ENCODE measurements at places on chromosomes 7 and 10. TPM values are rescaled to one million over a fixed set of nuclear protein-coding genes. Genes with fewer than 3 reads are reported as not detected.

The SLC29A3 gene
- 3.8 TPM for total RNA-seq

The FAM53B gene
- total RNA-seq: 45.2 TPM

The SH2D4B gene
- not detected for total RNA-seq

The WNT16 gene
- total RNA-seq: not detected

The ACTL6B gene
- total RNA-seq: not detected

The FAM13C gene
- total RNA-seq: 2.5 TPM

The REPIN1 gene
- total RNA-seq: 189 TPM

The CYP17A1 gene
- 7.7 TPM for total RNA-seq

The STEAP4 gene
- 3.5 TPM for total RNA-seq

The FLNC gene
- total RNA-seq: 88.6 TPM

The CDH23 gene
- total RNA-seq: 1.6 TPM

The EVX1 gene
- 1.5 TPM for total RNA-seq

DNA sequence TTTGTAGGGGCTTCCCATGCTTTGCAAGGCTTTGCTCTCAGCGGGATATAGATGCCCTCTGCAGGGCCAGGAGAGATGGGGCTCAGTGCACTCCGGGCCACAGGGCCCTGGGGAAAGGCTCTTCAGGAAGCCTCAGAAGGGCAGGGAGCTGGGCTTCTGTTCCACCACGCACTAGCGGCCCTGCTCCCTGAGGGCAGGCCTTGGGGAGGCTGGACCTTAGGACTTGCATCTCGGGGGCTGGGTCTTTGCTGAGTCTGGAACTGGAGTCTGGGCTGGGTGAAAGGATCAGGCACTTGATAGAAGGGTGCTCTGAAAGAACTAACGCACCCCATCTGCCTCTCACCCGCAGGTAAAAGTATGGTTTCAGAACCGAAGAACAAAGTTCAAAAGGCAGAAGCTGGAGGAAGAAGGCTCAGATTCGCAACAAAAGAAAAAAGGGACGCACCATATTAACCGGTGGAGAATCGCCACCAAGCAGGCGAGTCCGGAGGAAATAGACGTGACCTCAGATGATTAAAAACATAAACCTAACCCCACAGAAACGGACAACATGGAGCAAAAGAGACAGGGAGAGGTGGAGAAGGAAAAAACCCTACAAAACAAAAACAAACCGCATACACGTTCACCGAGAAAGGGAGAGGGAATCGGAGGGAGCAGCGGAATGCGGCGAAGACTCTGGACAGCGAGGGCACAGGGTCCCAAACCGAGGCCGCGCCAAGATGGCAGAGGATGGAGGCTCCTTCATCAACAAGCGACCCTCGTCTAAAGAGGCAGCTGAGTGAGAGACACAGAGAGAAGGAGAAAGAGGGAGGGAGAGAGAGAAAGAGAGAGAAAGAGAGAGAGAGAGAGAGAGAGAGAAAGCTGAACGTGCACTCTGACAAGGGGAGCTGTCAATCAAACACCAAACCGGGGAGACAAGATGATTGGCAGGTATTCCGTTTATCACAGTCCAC, 5.4 kb downstream of the EMX2 start:
- H3K36me3 ChIP-seq: no peaks in the 10 kb centered on the region
- no peak for DNase-seq
- peaks cover 20% of the 10 kb centered on the region for H3K4me1 ChIP-seq
- H3K4me3 ChIP-seq: no peak overlapping the region
- H3K27me3 ChIP-seq: peaks cover 96% of the 10 kb centered on the region

GRCh38 chr7:96179341-96179740, 142.6 kb downstream of the SLC25A13 start:
- DNase-seq: no peak
- H3K36me3 ChIP-seq: peaks cover 6% of the 10 kb centered on the region
- H3K4me1 ChIP-seq: no peaks in the 10 kb centered on the region
- H3K27ac ChIP-seq: no peak overlapping the region
- no peaks in the 10 kb centered on the region for H3K27me3 ChIP-seq

- DNase-seq: no peak
- H3K4me1 ChIP-seq: no peaks in the 10 kb centered on the region
- H3K27me3 ChIP-seq: no peaks in the 10 kb centered on the region
- H3K27ac ChIP-seq: no peak overlapping the region
- H3K4me3 ChIP-seq: no peak overlapping the region
Measured at GRCh38 chr7:141979568-141979967, 6.0 kb upstream of the TAS2R38 start.

DNA sequence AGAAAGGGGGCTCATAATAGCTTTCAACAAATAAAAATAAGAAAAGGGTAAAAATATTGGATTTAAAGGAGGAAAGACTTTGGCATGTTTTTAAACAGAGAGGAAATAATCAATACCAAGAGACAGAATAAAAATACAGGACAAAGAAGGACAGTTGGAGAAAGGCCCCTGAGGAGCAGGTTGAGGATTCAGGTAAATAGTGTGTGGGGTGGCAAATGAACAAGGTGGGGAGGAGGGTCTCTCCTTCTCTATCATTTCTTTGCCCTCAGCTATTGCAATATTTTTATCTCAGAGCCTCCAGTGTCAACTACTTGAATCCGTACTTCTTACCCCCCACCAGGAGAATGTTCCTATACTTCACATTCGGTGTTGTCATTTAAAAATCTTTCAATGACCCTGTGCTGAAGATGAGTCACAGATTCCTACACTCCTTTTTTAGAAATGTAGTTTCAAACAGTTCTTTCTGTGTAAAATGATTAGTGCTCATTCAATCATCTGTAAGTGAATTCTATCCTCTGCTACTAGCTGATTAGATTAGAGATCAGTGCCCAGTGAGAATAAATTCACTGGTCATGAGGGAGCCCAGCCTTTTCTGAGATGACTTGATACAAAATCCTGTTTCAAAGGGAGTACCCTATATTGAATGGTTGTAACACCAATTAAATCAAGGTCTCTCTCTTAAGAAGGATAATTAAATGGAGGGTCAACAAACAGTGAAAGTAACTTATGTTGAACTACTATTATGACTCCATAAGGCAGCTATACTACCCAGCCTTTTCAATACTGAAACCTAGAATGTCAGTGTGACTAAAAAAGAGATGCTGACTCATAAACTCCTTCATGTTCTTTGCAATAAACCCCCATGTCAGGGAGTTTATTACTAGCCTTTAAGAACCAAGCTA, 50.4 kb upstream of the WNT16 start:
- no peaks in the 10 kb centered on the region for H3K27me3 ChIP-seq
- H3K36me3 ChIP-seq: no peaks in the 10 kb centered on the region
- no peaks in the 10 kb centered on the region for H3K4me1 ChIP-seq
- H3K4me3 ChIP-seq: no peak overlapping the region
- H3K27ac ChIP-seq: no peak overlapping the region
- no peak for DNase-seq

DNA sequence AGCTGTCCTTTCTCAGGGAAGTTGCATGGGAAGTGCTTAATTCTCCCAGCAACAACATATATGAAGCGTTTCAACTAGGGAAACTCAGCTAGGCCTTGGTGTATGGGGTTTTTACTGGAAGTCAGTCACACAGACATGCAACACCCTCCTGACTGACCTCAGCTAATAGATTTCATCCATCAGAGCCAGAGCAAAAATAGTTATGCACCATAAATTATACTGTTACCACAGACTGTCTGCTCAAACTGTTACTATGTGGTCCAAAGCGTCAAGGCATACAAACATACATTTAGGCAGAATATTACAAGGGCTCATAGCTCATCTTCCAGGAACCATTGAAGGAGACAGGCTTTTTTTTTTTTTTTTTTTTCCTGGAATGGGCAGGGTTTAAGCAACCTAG, 417.9 kb downstream of the ANKRD7 start:
- no peaks in the 10 kb centered on the region for H3K4me1 ChIP-seq
- no peaks in the 10 kb centered on the region for H3K27me3 ChIP-seq
- no peak for DNase-seq
- H3K36me3 ChIP-seq: no peaks in the 10 kb centered on the region
- H3K4me3 ChIP-seq: no peak overlapping the region
- no peak overlapping the region for H3K27ac ChIP-seq

DNA sequence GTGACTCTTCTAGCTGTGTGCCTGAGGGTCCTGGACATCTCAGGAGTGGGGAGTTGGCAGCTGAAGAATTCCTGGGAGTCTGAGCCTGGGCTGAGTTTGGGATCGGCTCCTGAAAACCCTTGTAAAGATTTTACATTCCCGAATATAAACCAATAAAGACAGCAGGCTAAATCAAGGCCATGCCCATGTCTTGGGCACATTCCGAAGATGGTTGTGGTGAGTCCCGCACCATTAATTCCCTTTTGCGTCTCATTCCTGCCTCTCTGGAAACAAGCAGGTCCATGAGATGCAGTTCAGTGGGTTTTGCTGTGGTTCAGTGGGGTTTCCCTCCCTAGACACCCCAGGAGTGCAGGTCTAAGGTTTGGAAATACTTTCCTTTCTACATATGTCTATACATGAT, 90.9 kb downstream of the COL26A1 start:
- H3K27me3 ChIP-seq: no peaks in the 10 kb centered on the region
- no peak overlapping the region for H3K4me3 ChIP-seq
- no peak for DNase-seq
- no peak overlapping the region for H3K27ac ChIP-seq
- H3K4me1 ChIP-seq: no peaks in the 10 kb centered on the region

DNA sequence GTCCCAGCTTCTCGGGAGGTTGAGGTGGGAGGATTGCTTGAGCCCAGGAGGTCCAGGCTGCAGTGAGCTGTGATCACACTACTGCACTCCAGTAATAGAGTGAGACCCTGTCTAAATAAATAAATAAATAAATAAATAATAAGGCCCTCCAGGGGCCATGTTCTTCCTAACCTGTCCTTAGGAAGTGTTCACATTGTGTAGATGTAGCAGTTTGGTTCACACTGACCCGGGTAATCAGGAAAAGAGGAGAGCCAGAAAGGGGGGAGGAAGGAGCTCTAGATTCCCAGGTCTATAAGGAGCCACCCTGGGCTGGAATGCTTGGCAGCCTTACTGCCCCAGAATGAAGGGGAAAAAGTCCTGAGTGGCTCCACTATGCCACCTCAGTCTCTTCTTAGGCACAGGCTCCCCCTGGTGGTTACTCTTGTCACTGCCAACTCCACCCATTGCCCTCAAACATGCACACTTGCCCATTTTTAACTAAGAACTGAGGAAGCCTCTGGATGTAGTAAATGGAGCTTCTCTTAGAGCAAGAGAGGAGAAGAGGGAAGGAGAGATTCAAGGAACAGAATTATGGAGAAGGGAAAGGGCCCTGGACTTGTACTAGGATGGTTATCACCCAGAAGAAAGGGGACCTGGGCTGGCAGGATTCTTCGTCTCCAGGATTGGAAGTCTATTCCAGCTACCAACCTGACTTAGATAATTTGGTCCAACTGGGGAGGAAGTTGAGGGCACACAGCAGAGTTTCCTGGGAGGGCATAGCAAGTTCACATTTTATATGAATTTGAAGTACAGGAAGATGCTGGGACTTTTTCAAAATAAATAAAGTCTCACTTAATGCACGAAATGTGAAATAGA, 7.8 kb downstream of the HPS6 start:
- peak; percentile 88 for DNase-seq
- peaks cover 7% of the 10 kb centered on the region for H3K4me1 ChIP-seq
- no peaks in the 10 kb centered on the region for H3K36me3 ChIP-seq
- H3K27me3 ChIP-seq: no peaks in the 10 kb centered on the region

- H3K27ac ChIP-seq: no peak overlapping the region
- no peaks in the 10 kb centered on the region for H3K27me3 ChIP-seq
- no peak overlapping the region for H3K4me3 ChIP-seq
- no peaks in the 10 kb centered on the region for H3K36me3 ChIP-seq
- DNase-seq: no peak
Measured at GRCh38 chr10:37739181-37739580, 118.2 kb downstream of the ZNF248 start.

- no peak overlapping the region for H3K4me3 ChIP-seq
- no peak for DNase-seq
- no peak overlapping the region for H3K27ac ChIP-seq
- H3K4me1 ChIP-seq: peaks cover 1% of the 10 kb centered on the region
- H3K36me3 ChIP-seq: no peaks in the 10 kb centered on the region
Measured at GRCh38 chr7:47185839-47186238, 396.1 kb downstream of the TNS3 start.

DNA sequence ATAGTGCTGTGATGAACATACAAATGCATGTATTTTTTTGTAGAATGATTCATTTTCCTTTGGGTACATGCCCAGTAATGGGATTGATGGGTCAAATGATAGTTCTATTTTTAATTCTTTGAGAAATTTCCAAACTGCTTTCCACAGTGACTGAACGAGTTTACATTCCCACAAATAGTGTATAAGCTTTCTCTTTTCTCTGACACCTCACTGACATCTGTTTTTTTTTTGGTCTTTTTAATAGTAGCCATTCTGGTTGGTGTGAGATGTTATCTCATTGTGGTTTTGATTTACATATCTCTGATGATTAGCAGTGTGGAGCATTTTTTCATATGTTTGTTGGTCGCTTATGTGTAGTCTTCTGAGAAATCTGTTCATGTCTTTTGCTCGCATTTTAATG, 195.0 kb upstream of the AGK start:
- H3K36me3 ChIP-seq: no peaks in the 10 kb centered on the region
- no peak overlapping the region for H3K4me3 ChIP-seq
- H3K4me1 ChIP-seq: no peaks in the 10 kb centered on the region
- no peak overlapping the region for H3K27ac ChIP-seq
- H3K27me3 ChIP-seq: no peaks in the 10 kb centered on the region

GRCh38 chr10:132846631-132847415, 60.9 kb upstream of the NKX6-2 start:
- DNase-seq: peak; percentile 12
- no peak overlapping the region for H3K4me3 ChIP-seq
- no peaks in the 10 kb centered on the region for H3K36me3 ChIP-seq
- H3K27ac ChIP-seq: no peak overlapping the region
- no peaks in the 10 kb centered on the region for H3K4me1 ChIP-seq
- no peaks in the 10 kb centered on the region for H3K27me3 ChIP-seq

- H3K27ac ChIP-seq: peak overlapping the region; percentile 90
- H3K27me3 ChIP-seq: peaks cover 25% of the 10 kb centered on the region
- no peak overlapping the region for H3K4me3 ChIP-seq
- no peak for DNase-seq
- no peaks in the 10 kb centered on the region for H3K36me3 ChIP-seq
Measured at GRCh38 chr7:25858200-25858524, 293.8 kb upstream of the NFE2L3 start.

DNA sequence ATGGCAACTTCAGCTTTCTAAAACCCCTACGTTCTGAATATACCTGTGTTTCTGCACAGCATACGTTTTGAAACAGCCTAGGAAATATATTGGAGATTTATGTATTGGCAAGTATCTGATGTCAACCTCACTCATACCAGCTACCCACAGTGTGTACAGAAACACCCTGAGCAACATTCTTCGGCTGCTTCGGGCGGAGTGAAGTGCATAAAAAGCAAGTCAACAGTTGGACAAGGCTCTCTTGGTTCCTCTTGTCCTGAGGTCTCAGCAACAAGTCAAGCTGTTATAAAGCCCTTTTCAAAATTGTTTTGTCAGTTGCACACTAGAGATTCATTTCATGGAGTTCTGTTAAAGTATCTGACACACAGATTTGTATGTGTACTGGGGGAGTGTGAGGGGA, 40.0 kb upstream of the PAPSS2 start:
- H3K27me3 ChIP-seq: no peaks in the 10 kb centered on the region
- H3K4me3 ChIP-seq: no peak overlapping the region
- DNase-seq: no peak

DNA sequence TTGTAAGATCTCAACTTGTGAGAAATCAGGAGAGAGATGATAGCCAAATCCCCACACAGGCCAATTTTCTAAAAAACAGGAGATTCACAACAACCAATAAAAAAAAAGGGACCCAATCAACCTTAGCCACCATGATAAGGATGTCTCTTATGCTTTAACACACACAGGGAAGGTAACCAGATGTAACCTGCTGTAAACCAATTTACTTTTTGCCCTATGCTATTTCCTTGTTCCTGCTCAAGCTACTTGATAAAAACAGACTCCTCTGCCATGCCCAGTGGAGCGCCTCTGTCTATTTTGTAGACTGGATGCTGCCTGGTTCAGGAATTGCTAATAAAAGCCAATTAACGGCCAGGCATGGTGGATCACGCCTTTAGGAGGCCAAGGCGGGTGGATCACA, 123.5 kb upstream of the NPVF start:
- no peaks in the 10 kb centered on the region for H3K27me3 ChIP-seq
- no peak overlapping the region for H3K27ac ChIP-seq
- H3K4me1 ChIP-seq: no peaks in the 10 kb centered on the region

Data from colonic mucosa (tissue), 4 donors.